ENCODE measurements at places on chromosomes 7 and 10.

DNA sequence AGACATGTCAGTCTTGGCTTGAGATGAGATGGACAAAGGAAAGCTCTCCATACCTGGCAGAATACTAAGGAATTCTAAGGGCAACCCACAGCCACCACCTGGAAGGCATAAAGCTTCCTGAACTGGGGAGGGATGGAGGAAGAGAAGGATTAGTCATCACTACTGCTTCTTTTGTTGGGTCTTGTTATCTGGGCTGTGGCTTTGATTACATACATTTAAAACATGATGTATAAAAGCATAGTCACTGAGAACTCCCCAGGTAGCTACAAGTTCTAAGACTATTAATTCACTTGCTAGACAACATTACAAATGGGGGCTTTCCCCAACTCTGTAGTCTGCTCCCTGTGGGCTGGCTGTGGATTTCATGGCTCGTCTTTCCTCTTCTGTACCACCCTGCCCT is 58.2 kb downstream of the RBM33 start:
- DNase-seq: peak; percentile 70

DNA sequence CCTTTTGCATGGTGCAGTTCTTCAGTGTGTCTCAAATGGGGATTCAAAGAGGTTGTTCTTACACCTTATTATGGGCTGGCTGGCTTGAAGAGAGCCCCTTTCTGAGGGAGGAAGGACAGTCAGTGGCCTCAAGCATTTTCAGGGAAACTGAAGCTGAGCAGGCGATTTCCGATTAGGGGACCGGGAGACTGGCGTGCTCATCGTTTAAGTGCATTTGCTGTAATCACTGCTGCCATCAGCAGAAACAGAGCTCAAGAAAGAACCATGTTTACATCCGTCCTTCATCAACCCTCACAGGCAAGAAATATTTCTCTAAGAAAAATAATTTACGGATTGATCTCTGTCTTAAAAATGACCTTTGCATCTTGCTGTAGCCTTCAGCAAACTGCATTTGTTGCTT is 32.2 kb downstream of the DNAJB6 start:
- DNase-seq: no peak

DNA sequence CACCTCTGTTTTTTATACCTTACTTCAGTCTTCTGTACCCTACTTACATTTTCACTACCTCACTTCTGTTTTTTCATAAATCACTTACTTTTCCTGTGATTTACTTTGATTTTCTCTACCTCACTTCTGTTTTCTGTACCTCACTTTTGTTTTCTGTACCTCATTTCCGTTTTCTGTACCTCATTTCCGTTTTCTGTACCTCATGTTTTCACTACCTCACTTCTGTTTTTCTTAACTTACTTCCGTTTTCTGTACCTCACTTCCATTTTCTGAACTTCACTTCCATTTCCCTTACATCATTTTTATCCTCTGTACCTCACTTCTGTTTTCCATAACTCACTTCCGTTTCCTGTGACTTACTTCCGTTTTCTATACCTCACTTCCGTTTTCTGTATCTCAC is 492.0 kb upstream of the AKR1E2 start:
- no peak for DNase-seq

GRCh38 chr7:157614457-157615020 is 277.7 kb downstream of the DNAJB6 start:
- no peak for DNase-seq

GRCh38 chr10:80454513-80455460 is 677 bp downstream of the TSPAN14 start:
- no peak for DNase-seq

- DNase-seq: no peak
Observed at GRCh38 chr7:150307904-150308303, 15.3 kb upstream of the LRRC61 start.

DNA sequence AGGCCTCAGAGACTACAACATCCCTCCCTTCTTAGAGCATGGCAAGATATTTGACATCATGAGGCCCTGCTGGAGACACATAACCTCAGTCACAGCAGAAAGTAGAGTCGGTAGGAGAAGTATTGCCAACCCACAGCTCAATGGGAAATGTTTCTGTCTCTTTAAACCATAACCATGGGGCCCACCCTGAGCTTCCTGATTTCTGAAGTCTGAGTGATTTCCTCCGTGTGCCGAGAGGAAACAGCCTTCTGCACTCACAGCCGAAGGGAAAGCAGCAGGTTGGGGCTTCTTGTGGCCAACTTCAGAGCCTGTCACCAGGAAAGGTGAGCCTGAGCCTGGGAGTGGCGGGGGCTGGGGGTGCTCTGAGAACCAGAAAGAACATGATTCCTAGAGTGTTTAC is at the start of gene GIMAP1:
Gene GIMAP1 (plus strand): TSS at position 246 of the 400 bp plus-strand sequence. CDS start 2,435 bp downstream, outside the sequence.
- no peak for DNase-seq

- no peak for DNase-seq
Observed at GRCh38 chr10:130226012-130226411, 89.8 kb downstream of the GLRX3 start.

DNA sequence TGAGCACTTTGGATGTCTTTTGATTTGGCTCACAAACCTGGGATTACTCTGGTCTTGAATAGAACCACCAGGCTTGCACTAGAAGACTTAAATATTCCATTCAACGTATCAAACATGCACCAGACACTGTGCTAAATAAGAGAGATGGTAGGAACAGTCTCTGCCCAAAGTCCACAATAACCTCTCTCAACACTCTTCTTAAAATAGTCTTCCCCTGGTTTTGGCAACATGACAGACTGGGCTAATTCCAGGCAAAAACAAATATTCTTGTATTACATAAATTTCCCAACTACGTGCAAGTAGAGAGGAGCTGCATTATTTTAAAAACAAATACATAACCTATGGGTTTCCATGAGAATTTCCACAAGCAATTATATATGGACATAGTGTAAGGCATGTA is 64.8 kb upstream of the PAPSS2 start:
- DNase-seq: no peak

DNA sequence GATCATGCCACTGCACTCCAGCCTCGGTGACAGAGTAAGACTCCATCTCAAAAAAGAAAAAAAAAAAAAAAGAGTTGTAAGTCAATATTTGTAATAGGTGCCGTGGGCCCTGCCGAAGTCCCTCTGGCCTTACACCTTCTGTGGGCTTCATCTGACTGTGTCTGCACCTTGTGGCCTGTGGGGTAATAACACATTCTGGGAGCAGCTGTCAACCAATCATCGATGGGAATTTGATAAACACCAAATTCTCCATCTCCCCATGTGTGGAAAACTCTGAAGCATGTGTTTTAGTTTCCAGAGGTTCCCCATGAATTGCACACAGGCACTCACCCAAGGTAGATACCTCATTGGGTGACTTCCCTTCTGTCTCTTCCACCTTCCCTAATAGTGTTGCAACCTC is 10.8 kb downstream of the ZNF394 start:
- no peak for DNase-seq

DNA sequence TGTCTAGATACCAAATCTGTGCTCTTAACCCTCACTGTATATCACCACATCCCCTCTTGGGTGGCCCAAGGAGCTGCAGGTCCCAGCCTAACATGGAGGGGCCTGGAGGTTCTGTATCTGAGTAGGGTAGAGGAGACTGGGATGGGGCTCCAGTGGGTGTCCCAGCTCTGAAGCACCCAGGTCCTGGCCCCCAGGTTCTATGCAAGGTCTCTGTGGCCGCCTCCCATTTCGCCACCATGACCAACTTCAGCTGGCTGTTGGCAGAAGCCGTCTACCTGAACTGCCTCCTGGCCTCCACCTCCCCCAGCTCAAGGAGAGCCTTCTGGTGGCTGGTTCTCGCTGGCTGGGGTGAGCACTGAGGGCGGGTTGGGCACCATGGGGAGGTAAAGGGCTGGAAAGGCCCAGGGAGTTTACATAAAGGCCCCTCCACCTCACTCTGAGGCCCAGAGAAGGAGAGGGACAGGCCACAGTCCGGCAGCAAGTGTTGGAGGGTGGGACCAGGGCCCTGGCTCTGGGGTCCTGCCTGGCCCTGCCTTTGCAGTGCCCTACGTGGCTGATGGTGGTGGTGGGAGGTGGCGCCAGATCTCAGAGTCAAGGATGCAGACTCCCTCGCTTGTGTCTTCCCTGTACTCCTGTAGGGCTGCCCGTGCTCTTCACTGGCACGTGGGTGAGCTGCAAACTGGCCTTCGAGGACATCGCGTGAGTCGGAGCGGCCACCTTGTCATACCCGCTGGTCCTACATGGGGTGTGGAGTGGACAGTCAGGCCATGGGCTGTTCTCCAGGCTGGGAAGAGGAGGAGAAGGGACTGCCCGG is 10.2 kb downstream of the GHRHR start:
- no peak for DNase-seq

DNA sequence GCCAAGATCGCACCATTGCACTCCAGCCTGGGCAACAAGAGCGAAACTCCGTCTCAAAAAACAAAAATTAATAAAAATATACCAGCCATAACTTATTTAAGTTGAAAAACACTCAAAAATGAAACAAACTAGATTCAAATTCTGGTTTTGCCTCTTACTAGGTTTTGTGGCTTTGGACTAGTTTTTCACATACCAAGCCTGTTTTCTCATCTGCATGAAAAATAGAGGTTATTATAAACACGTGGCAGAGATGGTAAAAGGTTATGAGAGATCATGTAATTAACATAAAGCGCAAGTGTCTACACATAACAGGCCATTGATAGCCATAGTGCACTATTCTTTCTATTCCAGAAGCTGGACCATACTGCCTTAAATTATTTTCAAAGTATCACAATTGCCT is 35.5 kb upstream of the CABCOCO1 start:
- no peak for DNase-seq

DNA sequence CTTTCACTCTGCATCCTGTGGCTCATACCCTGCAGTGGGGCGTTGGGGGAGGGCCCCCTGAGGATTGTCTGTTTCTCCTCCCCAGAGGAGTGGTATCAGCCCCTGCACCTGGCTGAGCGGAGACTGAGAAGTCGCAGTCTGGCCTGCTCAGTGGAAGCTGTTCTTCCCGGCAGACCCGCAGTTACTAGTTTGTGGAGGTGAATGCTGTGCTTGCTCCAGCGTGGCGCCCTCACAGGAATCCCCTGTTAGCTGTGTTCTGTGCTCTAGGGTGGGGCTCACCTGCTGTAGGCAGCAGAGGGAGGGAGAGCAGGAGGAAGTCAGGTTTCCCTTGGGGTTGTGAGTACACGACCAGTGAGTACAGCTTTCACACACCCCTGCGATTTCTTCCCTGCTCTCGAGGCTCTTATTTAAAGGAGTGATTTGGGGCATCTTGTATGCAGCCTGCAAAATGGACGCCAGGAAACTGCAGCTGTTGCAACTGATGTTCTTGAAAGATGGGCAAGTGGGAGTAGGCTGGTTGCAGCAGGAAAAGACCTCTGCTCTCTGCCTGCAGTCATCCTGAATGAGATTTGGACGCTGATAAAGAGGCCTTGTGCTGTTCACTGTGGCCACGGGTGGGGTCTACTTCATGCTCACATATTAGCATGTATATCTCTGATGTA is 66.4 kb downstream of the HK1 start:
- no peak for DNase-seq

- peak; percentile 74 for DNase-seq
Observed at GRCh38 chr10:101067356-101068083, 5.7 kb downstream of the KAZALD1 start.

DNA sequence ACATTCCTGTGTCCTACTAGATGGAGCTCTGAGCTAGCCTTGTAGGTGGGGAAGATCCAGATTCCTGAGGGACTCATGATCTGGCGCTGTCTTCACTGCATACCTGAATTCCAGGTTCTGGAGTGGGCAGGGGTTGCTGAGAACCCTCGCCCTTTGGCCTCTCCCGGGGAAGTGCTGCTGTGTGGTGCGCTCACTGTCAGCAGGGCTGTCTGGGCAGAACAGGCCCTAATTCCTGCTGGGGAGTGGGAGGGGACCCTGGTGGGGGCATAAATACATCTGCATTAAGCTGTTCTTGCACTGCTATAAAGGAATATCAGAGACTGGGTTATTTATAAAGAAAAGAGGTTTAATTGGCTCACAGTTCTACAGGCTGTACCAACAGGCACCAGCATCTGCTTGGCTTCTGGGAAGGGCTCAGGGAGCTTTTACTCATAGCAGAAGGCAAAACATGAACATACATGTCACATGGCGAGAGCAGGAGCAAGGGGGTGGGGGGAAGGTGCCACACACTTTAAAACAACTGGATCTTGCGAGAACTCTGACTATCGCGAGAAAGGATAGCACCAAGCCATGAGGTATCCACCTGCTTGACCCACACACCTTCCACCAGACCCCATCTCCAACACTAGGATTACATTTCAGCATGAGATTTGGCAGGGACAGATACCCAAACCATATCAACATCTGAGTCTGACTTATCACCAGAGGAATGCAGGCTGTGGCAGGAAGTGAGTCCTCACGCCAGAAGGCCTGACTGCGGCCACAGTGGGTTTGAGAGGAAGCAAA is 115.0 kb downstream of the ADCY1 start:
- peak; percentile 21 for DNase-seq

DNA sequence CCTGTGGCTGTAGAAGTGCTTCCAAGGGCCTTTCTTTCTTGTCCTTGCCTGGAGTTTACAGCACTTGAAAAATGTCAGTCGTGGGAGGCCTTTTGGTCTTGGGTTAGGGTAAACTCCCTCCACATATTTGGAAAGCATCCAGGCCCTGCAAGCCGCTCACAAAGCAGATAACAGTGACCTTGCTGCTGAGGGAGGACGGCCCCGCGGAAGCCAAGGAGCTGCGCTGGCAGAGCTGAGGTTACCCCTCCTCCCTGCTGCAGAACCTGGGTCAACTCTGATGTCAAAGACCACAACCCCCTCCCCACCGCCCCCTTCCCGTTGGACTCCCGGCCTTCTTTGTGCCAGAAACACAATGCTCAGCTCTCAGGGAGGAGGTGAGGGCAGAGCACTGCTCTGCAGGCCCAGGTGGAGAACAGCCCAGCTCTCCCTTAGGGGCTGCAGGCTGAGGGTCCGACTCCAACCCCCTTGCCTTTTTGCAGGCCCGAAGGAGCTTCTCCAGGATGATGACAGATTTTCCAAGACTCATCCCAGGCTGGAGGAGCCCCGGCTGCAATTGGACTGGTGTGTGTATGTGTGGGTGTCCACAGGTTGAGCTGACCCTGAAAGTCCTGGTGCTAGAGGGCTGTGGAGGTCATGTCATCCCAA is 957.6 kb upstream of the ZNF722 start:
- DNase-seq: no peak

DNA sequence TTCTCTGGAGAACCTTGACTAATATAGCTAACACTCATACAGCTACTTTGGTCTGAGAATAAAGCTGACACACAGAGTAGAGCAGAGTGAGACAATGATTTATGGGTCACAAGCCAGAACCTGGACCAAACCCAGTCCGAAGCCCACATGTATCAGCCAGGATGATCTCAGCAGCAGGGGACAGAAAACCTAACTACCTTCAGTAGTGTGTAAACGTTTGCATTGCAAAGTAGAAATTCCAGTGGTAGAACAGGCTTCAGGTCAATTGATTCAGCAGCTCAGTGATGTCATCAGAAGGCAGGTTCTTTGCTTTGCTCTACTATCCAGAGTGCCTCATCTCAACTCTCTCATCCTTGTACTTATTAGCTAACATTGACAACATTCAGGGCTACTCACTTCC is 62.5 kb upstream of the PALS2 start:
- DNase-seq: no peak

GRCh38 chr10:28796606-28797512 is 119.5 kb downstream of the BAMBI start:
- no peak for DNase-seq

- no peak for DNase-seq
Observed at GRCh38 chr7:136925556-136925955, 57.1 kb downstream of the CHRM2 start.

GRCh38 chr7:27133409-27134231 is 3.1 kb upstream of the HOXA4 start:
- DNase-seq: no peak

GRCh38 chr10:63166742-63167258 is 33.7 kb downstream of the NRBF2 start:
- DNase-seq: peak; percentile 49

GRCh38 chr10:43044961-43045621 is 31.8 kb upstream of the RET start:
- no peak for DNase-seq
